ENCODE measurements at places on chromosomes 5 and 9. TPM values are rescaled to one million over a fixed set of nuclear protein-coding genes. Genes with fewer than 3 reads are reported as not detected.

DNA sequence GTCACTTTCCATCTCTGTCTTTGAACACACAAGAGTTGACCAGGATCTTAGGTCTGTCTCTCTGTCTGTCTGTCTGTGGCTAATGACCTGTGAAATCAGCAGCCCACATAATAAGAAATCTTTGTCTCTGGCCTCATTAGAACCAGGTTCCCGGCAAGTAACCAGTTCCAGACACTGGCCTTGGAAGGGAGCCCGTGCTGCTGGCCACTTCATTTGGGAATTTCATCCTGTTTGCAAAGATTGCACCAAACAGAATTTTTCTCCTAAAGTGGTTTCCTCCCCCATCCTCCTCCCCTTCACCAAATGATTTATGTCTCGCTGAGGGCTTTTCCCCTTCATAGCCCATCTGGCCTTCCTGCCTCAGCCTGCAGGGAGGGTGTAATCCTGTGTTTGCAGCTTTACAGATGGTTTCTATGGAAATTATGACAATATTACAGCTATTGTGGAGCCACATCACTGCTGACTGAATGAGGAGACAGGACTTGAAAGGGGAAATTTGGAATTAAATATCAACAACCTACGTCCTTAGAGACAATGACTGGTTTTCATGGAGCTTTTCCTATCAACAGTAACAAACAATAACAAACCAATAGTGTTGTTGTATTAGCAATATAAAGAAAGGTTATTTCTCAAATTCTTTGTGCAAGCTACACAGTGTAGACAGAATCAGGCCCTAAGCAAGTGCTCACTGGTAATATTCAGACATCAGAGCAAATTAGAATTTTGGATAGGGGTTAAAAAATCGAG lies 25.7 kb downstream of the DPYSL3 start:
- H3K4me3 ChIP-seq, result no peak overlapping the region
- no peaks in the 10 kb centered on the region for H3K4me1 ChIP-seq
- H3K27me3 ChIP-seq, result no peaks in the 10 kb centered on the region
- no peak overlapping the region for H3K27ac ChIP-seq
- no peak for DNase-seq

DNA sequence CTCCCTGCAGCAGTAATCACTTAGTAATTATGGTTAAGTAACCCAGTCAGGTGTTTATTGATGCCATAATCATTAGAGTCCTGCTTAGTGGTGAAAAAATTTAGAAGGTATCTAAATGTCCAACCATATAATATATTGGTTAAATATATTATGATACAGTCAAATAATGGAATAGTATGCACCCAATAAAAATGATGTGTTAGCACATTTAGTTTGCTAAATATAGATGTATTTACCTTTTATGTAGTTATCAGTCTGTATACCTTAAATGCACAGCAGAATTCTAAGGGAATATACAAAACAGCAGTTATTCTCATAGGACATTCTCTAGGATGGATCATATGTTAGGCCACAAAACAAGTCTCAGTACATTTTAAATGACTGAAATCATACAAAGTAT lies 90.4 kb downstream of the PRKACG start:
- H3K27me3 ChIP-seq, result no peaks in the 10 kb centered on the region
- no peak for DNase-seq

DNA sequence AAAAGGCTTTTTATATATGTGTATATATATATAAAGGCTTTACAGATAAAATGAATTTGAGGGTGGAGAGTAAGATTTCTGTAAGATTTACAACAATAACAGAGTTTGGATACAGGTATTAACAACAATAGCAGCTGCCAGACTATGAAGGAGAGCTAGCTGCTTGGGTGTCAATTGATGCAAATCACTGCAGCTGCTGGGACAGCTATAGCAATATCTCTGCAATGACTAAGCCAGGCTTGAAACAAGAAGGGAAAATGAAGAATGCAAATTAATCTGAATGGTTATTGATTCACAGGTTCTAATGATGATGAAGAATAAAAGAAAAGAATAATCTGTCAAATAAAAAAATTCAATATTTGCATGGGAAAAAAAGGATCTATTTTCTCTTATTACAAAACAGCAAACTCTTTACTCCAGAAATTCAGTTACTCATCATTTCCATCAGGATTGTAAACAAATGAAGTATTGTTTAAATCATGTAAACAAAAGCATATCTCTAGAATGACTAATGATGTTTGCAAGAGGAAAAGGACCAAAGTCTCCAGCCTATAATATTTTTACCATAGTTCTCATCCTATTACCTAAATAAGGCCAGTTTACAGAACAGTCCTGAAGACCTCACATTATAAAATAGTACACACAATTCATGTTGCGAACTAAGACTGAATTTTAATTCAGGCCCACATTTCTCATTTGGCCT lies 219.0 kb downstream of the HTR1A start:
- no peak overlapping the region for H3K27ac ChIP-seq
- H3K27me3 ChIP-seq, result no peaks in the 10 kb centered on the region
- H3K4me3 ChIP-seq, result no peak overlapping the region
- H3K4me1 ChIP-seq, result no peaks in the 10 kb centered on the region
- no peaks in the 10 kb centered on the region for H3K36me3 ChIP-seq

DNA sequence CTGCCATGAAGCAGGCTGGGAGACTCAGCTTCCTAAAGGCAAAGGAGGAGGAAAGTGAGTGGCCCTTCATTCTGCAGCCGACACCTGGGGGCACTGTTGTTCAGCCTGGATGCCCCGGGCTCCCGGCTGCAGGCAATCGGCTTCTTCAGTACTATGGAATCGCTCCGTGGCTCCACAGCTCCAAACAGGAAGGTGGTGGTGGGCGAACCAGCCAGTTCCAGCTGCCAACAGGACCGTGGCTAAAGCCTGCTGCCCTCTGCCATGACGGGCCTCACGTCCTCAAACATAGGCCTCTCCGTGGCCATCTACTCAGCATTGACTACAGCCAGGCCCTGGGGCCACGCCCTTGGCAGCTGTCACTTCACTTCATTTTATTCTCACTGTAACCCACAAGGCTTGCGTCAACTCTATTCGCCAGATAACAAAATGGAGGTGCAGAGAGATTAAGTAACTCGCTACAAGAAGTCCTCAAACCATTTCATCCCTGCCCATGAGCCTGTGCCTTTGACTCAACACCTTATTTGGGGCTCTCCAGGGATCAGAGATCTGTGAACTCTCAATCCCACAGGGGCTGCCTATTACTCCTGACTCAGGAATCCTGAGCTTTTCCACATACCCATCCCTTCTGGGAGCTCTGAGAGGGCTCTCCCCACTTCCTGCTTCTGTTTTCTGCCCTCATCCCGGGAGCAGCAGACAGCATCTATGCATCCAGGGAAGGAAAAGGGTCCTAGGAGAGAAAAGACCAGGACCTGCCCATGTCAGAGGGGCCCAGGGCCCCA lies 38.0 kb downstream of the PAX5 start:
- DNase-seq, result peak; percentile 63
- peaks cover 5% of the 10 kb centered on the region for H3K4me1 ChIP-seq
- peaks cover 35% of the 10 kb centered on the region for H3K27me3 ChIP-seq
- H3K36me3 ChIP-seq, result no peaks in the 10 kb centered on the region
- no peak overlapping the region for H3K27ac ChIP-seq

- H3K36me3 ChIP-seq, result peaks cover 41% of the 10 kb centered on the region
- DNase-seq, result no peak
- H3K27ac ChIP-seq, result no peak overlapping the region
- H3K4me1 ChIP-seq, result no peaks in the 10 kb centered on the region
These were observed 98.2 kb downstream of the CAMSAP1 start for GRCh38 chr9:135809166-135809565.

- H3K36me3 ChIP-seq, result no peaks in the 10 kb centered on the region
- H3K27ac ChIP-seq, result no peak overlapping the region
- DNase-seq, result peak; percentile 31
- no peaks in the 10 kb centered on the region for H3K4me1 ChIP-seq
- peaks cover 24% of the 10 kb centered on the region for H3K27me3 ChIP-seq
These were observed 9.6 kb upstream of the UBTD2 start for GRCh38 chr5:172293054-172293744.

DNA sequence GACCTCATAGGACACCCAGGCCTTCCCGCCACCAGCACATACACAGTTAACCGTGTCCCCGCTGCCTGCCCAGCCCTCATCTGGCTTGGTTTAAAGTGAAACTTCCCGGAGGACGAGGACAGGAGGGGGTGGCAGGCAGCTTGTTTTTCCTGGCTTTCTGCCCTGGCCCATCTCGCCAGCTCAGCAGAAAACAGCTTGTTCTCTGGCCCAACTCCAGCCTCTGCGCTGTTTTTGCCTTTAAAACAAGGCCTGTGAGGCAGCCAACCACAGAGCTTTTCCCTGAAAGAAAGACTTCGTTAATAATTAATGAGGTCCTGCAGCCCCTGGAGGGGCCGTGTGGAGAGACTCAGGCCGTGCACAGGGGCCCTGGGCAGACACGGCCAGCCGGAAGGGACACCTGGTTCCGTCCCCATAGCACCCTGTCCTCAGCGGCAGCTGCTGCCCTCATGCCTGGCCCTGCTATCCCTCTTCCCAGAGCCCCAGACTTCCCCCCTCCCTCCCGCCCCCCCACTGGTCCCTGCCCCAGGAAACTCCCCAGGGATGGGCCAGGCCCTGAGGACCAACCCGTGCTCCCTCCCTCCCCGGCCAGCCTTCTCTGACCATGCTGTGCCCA lies 108.7 kb downstream of the RXRA start:
- H3K4me3 ChIP-seq, result no peak overlapping the region
- no peak for DNase-seq
- H3K4me1 ChIP-seq, result no peaks in the 10 kb centered on the region
- H3K27me3 ChIP-seq, result no peaks in the 10 kb centered on the region
- peaks cover 8% of the 10 kb centered on the region for H3K36me3 ChIP-seq

DNA sequence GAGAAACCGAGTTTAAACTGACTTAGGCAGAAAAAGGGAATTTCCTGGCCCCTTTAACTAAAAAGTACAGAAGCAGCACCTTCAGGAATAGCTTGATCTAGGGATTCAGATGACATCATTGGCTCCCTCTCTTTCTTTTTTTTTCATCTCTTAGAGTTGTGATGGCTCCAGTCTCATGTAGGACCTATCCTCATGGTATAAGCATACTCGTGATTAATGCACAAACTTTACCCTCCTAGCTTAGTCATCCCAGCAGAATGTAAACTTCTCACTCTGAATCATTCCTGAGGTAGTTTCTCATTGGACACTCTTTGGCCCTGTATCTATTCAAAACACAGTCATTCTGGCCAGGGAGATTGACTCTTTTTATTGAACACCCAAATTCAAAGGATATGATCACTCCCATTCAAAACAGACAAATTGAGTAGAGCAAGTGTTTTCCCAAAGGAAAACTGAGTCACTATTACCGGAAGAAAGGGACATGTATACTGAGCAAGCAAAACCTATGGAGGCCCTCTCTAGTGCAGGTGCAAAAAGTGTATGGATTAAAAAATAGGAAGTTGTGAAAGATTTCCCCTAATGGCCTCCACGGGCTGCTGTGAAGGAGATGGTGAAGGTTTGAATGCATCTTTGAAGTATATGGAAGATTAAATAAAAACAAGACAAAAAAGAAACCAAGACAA lies 27.6 kb upstream of the SMIM23 start:
- H3K27ac ChIP-seq, result no peak overlapping the region
- no peak overlapping the region for H3K4me3 ChIP-seq
- H3K4me1 ChIP-seq, result no peaks in the 10 kb centered on the region
- H3K36me3 ChIP-seq, result no peaks in the 10 kb centered on the region

DNA sequence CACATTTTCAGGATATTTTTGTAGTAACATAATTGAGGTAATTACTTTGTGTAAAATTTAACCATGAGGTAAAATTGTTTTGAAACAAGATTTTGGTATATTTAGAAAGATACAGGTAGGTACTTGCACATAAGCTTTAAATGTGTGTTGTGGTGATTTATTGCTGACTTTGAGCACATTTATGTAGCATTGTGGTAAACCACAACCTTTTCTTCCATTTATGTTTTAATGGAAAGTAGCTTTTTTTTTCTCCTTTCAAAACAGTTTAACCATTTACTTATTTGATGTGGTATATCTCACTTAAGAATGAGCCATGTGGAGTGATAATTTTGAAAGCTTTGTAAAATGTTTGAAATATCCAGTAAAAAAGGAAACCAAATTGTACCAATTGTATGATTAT lies 35.6 kb downstream of the FCHO2 start:
- no peak for DNase-seq
- H3K27ac ChIP-seq, result no peak overlapping the region

- no peak overlapping the region for H3K27ac ChIP-seq
- no peak overlapping the region for H3K4me3 ChIP-seq
- no peak for DNase-seq
- H3K36me3 ChIP-seq, result no peaks in the 10 kb centered on the region
These were observed 75.3 kb upstream of the SV2C start for GRCh38 chr5:76007904-76008303.

GRCh38 chr5:31807789-31808540 lies 169.0 kb downstream of the PDZD2 start:
- H3K36me3 ChIP-seq, result no peaks in the 10 kb centered on the region
- no peak for DNase-seq
- H3K4me1 ChIP-seq, result no peaks in the 10 kb centered on the region
- no peak overlapping the region for H3K27ac ChIP-seq
- H3K27me3 ChIP-seq, result peaks cover 25% of the 10 kb centered on the region

- no peak overlapping the region for H3K4me3 ChIP-seq
- H3K27me3 ChIP-seq, result peaks cover 3% of the 10 kb centered on the region
- H3K27ac ChIP-seq, result no peak overlapping the region
These were observed 279.0 kb downstream of the AUH start for GRCh38 chr9:91082731-91083130.

DNA sequence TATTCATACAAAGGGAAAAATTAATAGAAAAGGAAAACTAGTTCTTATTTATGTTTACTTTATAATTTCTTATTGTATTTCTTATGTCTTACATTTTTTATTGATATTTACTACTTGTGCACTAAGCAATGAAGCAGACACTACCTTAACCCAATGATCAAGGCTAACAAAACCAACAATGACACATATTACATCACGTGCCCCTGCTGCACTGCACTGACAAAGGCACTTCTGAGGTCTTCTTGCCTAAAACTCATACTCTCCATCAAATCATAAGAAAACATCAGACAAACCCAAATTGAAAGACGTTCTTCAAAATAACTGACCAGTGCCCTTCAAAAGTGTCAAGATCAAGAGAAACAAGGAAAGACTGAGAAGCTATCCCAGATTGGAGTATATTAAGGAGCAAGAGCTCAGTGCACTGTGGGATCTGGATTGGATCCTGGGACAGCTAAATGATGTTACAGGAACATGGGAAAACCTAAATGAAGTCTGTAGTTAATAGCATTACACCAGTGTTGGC lies 230.9 kb downstream of the AUH start:
- H3K4me3 ChIP-seq, result no peak overlapping the region
- H3K4me1 ChIP-seq, result no peaks in the 10 kb centered on the region
- no peaks in the 10 kb centered on the region for H3K27me3 ChIP-seq
- H3K36me3 ChIP-seq, result no peaks in the 10 kb centered on the region
- H3K27ac ChIP-seq, result no peak overlapping the region
- DNase-seq, result no peak

- no peak overlapping the region for H3K27ac ChIP-seq
- no peaks in the 10 kb centered on the region for H3K4me1 ChIP-seq
- no peak overlapping the region for H3K4me3 ChIP-seq
- H3K27me3 ChIP-seq, result no peaks in the 10 kb centered on the region
- no peaks in the 10 kb centered on the region for H3K36me3 ChIP-seq
These were observed 64.7 kb downstream of the RGS7BP start for GRCh38 chr5:64570395-64570996.

Gene PCDHB7
- total RNA-seq, result not detected

Gene CXCL14
- not detected for total RNA-seq

Gene GABRA6
- not detected for total RNA-seq

Gene C5orf58
- total RNA-seq, result 2.4 TPM

Gene CARTPT
- total RNA-seq, result not detected

Gene MLANA
- total RNA-seq, result not detected

Gene PCDHA11
- total RNA-seq, result not detected

Gene CDO1
- total RNA-seq, result 0.22 TPM
